ENCODE measurements at places on chromosomes 7 and 10. TPM values are rescaled to one million over a fixed set of nuclear protein-coding genes. Genes with fewer than 3 reads are reported as not detected.

DNA sequence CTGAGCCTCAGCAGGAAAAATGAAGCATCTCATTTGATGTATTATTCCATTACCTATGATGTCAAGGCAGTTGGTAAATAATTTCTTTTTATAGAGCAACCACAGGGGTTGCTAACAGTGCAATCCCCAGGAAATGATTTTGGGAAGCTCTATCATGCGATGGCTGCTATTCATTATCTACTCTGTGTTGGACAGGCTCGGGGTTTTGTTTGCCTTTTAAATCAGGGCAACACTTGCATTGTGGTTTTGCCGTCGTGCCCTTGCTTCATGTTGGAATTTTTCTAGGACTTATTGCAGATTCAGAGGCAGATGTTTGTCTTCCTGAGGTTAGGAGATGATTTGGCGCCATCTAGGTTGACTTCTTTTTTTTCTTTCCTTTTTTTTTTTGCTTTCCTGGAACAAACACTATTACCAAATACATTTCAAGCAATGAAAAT, 128.4 kb downstream of the BICC1 start:
- H3K4me1 ChIP-seq = peaks cover 9% of the 10 kb centered on the region
- H3K27me3 ChIP-seq = no peaks in the 10 kb centered on the region
- no peak overlapping the region for H3K4me3 ChIP-seq
- peak overlapping the region; percentile 37 for H3K27ac ChIP-seq

Gene CDNF
- 1.5 TPM for total RNA-seq

DNA sequence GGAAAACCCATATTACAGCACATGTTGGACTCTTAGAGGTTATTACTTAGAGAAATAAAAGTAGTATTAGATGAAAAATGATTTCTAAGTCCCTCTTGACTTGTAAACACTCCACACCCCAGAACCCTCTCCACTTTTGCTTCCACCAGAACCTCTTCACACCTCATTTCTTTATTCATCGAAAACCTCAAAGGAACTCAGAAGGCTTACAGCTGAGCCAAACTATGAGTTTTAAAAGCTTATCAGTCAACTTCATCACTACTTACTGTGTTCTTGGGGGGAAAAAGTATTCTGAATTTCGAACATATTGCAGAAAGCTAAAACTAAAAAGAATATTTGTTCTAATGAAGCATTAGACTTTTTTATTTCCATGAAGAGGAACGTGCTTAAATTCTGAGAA, 547.8 kb upstream of the STEAP1 start:
- no peak overlapping the region for H3K27ac ChIP-seq
- no peak overlapping the region for H3K4me3 ChIP-seq
- no peaks in the 10 kb centered on the region for H3K36me3 ChIP-seq
- no peaks in the 10 kb centered on the region for H3K27me3 ChIP-seq
- H3K4me1 ChIP-seq = no peaks in the 10 kb centered on the region

DNA sequence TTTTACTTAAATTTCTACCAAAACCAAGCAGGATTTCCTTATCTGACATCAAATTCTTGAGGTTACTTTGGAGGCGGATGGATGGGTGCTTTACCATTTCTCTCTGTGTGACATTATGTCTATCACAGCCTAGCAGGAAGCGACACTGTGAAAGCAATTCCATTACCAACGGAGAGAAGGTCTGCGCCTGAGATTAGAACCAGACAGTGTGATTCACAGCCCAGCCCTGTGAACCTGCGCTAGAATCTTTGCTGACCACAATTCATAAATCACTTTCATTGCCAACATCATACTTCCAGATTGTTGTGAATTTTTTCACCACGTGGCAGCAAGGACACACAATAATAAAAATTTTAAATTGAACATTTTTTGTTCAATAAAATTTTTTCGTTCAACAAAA, 126.5 kb downstream of the CUBN start:
- H3K27ac ChIP-seq = peak overlapping the region; percentile 83
- peak; percentile 85 for DNase-seq

Gene HHEX
- 3.5 TPM for total RNA-seq
